ENCODE measurements at places on chromosomes 5 and 9.
A peak's percentile ranks its signal among the peaks of the same experiment; 100 is the strongest.

DNA sequence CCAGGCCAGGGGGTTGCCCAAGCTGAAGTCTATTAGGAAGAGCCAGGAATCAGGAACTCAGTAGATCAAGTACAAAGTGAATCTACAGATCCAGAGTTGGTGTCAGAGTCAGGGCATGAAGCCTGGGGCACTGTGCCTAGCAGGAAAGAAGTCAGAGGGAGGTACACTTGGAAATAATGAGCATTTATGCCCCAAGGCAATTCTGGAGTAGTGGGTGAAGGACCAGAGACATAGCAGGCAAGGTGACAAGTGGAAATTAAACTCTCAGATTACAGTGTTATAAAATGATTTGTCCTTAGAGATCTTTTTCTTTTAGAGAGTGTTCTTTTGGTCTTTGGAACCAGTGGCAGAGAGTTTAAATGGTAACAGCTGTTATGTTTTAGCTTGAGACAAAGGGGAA, 138.0 kb downstream of the ADAMTSL1 start:
- no peak for DNase-seq
- no peak overlapping the region for H3K27ac ChIP-seq
- no peaks in the 10 kb centered on the region for H3K27me3 ChIP-seq
- H3K4me1 ChIP-seq = no peaks in the 10 kb centered on the region

- DNase-seq = no peak
- no peak overlapping the region for H3K4me3 ChIP-seq
- no peaks in the 10 kb centered on the region for H3K27me3 ChIP-seq
- no peaks in the 10 kb centered on the region for H3K36me3 ChIP-seq
- peak overlapping the region; percentile 85 for H3K27ac ChIP-seq
These were observed 377.0 kb upstream of the RIOK2 start for GRCh38 chr5:97559827-97560598.

DNA sequence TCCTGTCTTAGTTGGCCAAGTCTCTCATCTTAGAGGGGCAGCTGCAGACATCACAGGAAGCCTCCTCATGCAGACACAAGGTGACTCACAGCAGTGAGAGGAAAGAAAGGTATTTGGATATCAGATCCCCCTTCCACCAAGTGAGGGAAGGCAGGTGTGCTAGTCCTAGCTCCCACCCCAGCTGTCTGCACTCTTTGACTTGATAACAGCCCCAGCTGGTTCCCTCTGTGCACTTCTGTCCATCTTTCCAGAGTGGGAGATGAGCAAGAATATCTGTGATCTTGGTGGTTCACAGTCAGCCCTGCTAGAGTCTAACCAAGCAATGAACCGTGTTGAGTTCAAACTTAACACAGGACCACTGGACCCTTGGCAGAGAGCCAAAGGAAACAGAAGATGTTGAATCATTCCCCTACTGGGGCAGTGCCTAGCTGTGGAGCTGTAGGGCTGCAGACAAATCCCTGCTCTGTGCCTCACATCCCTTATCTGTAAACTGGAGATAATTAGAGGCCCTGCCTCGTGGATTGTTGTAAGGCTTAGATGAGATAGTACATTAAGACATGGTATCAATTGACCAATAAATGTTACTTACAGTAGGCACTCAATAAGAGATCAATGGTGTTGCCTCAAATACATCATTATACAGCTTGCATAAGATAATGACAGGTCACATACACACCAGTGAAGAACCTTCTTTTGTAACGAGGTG, 39.1 kb downstream of the SH3RF2 start:
- peaks cover 30% of the 10 kb centered on the region for H3K4me1 ChIP-seq
- no peaks in the 10 kb centered on the region for H3K36me3 ChIP-seq
- no peaks in the 10 kb centered on the region for H3K27me3 ChIP-seq

GRCh38 chr9:69016191-69017096, 2.5 kb upstream of the PRKACG start:
- DNase-seq = no peak
- H3K4me3 ChIP-seq = no peak overlapping the region
- H3K36me3 ChIP-seq = no peaks in the 10 kb centered on the region
- no peaks in the 10 kb centered on the region for H3K27me3 ChIP-seq
- no peaks in the 10 kb centered on the region for H3K4me1 ChIP-seq

GRCh38 chr5:170360709-170361108, 28.5 kb downstream of the KCNMB1 start:
- H3K4me3 ChIP-seq = no peak overlapping the region
- H3K36me3 ChIP-seq = no peaks in the 10 kb centered on the region
- H3K27me3 ChIP-seq = no peaks in the 10 kb centered on the region
- no peaks in the 10 kb centered on the region for H3K4me1 ChIP-seq

GRCh38 chr9:94779031-94779430, 52.5 kb downstream of the AOPEP start:
- DNase-seq = no peak
- H3K27ac ChIP-seq = no peak overlapping the region
- H3K4me1 ChIP-seq = peaks cover 11% of the 10 kb centered on the region
- H3K4me3 ChIP-seq = no peak overlapping the region
- H3K27me3 ChIP-seq = no peaks in the 10 kb centered on the region

DNA sequence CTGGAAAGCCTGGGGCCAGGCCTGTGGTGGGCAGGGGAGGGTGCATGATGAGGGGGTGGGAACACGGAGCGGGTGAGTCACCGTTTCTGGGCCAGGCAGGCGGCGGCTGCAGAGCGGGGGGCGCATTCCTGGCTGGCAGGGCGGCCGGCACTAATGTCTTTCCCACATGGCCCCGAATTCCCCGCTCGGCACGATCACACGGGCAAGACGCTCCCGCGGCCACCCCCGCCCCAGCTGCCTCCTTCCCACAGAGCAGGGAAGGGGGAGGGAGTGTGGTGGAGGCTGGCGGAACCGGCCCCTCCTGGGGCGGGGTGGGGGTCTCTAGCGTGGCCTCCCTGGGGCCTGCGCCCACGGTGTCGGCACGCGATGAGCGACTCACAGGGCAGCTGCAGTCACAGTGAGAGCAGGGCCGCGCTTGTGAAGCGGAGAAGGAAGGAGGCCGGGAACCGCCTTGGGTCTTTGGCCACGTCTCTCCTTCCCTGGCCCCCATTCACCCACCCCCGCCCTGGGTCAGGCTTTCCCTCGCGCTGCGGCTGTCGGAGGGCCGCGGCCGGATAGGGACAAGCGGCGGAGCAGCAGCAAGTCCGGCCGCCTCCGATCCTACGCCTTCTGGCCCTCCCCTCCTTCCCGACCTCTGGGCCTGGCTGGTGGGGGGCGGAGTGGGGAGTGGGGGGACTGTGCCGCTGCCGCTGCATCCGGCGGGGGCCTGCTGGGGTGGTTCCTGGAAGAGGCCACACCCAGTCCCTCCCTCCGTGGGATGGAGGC, 48.9 kb downstream of the CXXC5 start:
- H3K4me3 ChIP-seq = peak overlapping the region; percentile 3
- H3K27ac ChIP-seq = no peak overlapping the region
- no peaks in the 10 kb centered on the region for H3K27me3 ChIP-seq
- no peak for DNase-seq

DNA sequence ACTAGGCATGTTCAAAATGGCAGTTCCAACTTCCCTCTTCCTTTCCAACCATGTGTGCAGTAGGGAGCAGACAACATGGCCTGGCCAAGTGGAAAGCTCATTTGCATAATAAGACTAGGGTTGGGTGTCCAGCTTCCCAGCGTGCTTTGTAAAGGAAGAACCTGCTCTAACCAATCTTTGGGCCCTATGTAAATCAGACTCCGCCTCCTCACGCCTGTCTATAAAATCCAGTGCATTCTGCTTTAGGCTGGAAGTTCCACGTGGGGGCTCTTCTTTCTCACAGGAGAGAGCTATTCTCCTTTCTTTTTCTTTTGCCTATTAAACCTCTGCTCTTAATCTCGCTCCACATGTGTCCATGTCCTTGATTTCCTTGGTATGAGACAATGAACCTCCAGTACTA, 83.4 kb downstream of the GCNT1 start:
- H3K4me3 ChIP-seq = no peak overlapping the region
- no peaks in the 10 kb centered on the region for H3K27me3 ChIP-seq
- H3K4me1 ChIP-seq = peaks cover 4% of the 10 kb centered on the region
- no peak overlapping the region for H3K27ac ChIP-seq

DNA sequence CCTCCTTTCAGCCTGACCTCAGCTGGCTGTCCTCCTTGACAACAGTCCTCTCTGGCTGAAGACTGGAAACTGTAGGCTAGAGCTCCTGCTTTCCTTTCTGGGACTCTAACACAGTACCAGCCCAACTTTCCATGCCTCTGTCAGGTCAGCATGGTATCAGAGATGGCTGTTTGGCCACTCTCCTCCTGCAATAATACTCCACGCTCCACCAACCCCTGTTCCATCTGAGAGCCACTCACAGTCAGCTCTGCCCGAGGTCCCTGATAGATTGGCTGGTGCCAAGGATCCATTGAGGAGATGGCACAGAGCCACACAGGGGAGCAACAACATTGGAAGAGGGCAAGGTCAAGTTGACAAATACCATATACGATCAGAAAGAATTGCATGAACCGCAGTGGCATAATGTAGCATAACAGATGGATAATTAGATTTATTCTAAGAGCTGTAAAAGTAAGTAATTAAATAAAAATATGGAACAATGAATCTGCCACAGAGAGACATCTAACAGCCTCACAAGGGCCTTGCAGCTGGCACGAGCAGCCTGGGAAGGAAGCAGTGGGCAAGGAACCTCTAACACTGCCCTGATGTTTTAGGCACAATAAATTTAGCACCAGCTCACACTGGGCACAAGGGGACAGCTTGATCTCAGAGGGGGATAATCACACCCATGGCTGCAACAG, 94.3 kb upstream of the LRRTM2 start:
- no peaks in the 10 kb centered on the region for H3K27me3 ChIP-seq
- no peaks in the 10 kb centered on the region for H3K4me1 ChIP-seq
- no peaks in the 10 kb centered on the region for H3K36me3 ChIP-seq
- no peak overlapping the region for H3K27ac ChIP-seq

Data from RWPE2 (cell line).